ENCODE measurements at places on chromosomes 2 and 18.

DNA sequence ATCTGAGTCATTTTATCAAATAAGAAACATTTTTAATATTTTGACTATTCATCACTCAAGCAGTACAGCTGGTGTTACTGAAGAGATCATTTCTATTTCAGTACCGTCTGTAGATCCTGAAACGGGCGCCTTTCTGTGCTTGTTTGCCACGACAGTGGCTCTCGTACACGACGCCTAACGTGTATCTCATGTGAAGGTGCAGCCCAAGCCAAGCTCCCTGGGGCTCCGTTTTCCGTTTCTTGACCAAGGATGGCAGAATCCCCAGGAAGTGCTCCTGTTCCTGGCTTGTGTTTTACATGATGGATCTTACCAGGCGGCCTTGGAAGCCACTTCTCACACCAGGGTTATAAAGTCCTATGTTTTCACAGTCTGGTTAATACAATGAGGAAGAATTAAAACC is 320.6 kb downstream of the GBX2 start:
- no peak for DNase-seq

GRCh38 chr2:227677928-227678327 is 11.3 kb downstream of the SCYGR5 start:
- DNase-seq: no peak

- no peak for DNase-seq
Measured at GRCh38 chr18:77013811-77014521, 118.6 kb downstream of the MBP start.

- no peak for DNase-seq
Measured at GRCh38 chr18:28736951-28737350, 560.0 kb upstream of the CDH2 start.

DNA sequence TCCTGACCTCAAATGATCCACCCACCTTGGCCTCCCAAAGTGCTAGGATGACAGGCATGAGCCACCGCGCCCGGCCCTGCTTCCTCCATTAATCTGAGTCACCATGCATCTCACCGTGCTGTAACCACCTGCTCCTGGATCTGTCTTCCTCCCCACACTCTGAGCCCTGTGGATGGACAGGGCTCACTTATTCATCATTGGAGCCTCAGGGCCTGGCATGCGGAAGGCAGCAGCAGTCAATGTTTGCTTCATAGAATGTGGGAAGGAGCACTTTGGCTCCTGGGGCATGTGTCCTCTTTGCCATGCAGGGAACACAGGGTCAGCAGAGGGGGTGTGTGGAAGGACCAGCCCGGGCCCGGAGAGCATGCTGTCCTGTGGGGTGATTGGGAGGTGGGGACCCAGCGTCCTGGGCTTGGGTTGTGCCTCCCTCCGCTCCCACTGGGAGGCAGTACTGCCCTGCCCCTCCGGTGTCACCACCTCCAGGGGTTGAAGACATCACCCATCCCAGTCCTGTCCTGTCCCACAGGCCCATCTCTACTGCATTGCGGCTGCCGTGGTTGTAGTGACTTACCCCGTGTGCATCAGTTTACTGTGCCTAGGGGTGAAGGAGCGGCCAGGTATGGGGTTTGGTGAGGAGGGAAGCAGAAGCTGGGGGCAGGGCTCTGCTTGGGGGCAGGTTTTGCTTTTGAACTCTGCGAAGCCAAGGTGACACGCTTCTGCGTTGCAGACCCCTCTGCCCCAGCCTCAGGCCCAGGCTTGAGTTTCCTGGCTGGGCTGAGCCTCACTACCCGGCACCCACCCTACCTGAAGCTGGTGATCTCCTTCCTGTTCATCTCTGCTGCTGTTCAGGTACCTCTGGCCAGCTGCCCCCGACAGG is 11.5 kb downstream of the MFSD2B start:
- DNase-seq: no peak

DNA sequence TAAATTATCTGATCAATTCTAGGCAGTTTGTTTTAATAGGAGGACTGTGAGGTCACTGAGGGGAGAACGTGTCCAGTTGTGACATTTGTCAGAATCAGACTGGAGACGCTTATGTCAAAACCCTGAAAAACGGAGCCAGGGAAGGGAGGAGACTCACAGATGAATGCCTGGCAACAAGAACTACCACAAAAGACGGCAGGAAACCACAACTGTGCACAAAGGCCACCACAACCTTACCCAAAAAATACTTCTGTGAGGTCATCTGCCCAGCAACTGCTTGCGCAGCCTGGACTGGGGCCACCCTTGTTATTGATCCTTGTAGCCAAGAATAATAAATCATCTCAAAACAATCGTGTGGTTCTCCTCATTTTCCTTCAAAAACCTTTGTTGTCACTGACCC is 173.0 kb upstream of the ALKAL2 start:
- no peak for DNase-seq

GRCh38 chr2:20122864-20123263 is 71.4 kb upstream of the LAPTM4A start:
- DNase-seq: no peak

- DNase-seq: no peak
Measured at GRCh38 chr18:21080576-21080975, 31.0 kb downstream of the ROCK1 start.

DNA sequence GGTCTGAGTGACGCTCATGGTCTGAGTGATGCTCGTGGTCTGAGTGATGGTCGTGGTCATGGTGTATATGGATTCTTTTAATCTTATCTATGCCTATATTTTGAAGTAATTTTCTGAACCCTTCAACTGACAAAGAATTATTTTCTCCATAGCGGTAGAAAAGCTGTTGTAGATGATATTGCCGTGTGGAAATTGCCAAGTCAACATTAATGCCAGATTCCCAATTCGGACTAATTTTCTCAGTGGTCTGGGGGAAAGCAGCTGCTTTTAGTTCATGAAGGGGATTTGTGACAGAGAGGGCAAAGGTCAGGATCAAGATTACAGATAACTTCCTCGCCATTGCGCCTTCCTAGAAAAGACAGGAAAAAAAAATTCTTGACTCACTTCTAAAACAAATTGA is 2.5 kb downstream of the SLC39A6 start:
- no peak for DNase-seq

DNA sequence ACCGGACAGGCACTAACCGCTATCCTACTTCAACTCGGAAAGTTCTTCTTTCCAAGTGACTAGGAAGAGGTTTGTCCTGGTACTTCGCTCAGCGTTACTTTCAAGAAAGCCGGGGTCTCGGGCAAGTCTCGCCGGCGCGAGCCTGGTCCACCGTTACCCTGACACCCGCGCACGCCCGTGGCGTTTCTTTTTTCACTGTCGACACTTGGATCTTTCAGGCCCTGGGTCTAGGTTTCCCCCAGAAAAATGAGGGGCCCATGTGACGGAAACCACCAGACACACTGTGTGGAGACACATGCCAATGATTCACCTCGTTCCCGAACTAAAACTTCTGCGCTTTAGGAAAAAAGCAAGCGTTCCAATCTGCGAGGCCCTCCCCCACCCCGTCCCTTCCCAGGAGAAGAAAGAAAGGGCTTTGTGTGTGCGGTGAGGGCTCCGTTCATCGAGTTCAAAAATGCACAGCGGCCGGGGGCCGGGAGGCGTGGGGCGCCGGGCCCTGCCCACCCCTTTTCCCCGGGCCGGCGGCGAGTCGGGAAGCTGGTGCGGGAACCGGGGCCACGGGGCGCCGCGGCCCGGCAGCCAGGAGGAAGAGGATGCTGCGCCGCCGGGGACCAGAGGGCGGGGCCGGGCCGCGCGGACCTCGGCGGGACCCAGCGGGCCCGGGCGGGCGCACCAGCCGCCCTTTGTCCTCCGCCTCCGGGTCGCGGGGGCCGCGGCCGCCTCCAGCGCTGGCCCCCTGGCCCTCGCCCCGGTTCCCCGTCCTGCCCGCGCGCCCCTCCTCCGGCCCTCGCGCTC is 2.6 kb downstream of the ZNF521 start:
- DNase-seq: peak; percentile 28

DNA sequence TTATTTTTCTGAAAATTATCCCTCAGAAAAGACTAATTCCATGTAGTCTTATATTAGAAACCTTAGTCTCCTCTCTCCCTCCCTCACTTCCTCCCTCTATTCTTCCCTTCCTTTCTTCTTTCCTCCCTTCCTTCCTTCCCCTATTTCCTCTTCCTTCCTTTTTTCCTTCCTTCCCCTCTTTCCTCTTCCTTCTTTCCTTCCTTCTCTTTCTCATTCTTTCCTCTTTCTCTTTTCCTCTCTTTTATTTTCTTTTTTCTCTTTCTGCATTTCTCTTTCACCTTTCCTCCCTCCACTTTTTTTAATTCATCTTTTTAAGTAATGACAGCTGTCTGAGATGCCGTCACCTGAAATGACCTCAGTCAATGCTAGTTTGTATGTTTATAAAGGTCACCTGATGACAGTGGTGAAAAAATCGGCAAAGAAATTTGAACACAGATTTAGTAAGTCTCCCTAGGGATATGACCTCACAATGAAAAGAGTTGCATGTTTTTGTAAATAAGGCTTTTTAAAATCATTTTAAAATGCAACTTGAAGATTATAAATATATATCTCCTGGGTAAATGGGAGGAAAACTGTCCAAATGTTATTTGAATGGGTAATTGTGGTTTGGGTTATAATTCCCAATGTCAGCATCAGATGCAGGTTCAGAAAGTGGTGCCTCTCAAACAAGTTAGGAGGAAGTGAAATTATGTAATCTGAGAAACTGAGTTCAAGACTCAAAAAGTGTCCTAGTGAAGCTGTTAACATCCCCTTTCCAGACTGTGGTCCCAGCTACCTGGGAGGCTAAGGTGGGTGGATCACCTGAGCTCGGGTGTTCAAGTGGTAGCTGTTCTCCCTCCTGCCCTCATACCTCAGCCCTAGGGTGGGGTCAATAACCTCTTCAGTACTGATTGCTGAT is 90.3 kb upstream of the ST3GAL5 start:
- DNase-seq: no peak

GRCh38 chr2:144006139-144006538 is 513.8 kb downstream of the ZEB2 start:
- no peak for DNase-seq

DNA sequence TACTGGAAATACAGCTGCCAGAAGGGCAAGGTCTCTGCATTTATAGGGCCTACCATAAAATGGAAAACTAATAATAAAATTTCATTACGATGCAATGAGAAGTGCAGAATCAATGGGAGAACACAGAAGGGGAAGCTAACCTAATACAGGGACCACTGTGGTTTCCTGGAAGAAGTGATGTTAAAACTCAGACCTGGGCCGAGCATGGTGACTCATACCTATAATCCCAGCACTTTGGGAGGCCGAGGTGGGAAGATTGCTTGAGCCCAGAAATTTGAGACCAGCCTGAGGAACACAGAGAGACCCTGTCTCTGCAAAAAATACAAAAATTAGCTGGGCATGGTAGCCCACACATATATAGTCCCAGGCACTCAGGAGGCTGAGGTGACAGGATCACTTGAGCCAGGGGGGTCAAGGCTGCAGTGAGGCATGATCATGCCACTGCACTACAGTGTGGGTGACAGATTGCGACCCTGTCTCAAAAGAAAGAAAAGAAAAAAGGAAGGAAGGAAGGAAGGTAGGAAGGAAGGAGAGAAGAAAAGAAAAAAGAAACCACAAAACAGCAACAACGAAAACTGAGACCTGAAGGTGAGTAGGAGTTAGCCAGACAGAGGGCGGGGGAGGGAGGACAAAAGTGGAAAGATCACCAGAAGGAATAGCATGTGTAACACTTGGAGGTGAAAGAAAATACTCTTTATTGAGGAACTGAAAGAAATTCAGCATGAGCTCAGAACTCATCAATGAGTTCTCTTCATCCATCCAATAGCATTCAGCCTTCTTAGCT is 58.3 kb upstream of the DTNA start:
- DNase-seq: no peak

GRCh38 chr2:15753811-15754702 is 162.4 kb downstream of the DDX1 start:
- no peak for DNase-seq

DNA sequence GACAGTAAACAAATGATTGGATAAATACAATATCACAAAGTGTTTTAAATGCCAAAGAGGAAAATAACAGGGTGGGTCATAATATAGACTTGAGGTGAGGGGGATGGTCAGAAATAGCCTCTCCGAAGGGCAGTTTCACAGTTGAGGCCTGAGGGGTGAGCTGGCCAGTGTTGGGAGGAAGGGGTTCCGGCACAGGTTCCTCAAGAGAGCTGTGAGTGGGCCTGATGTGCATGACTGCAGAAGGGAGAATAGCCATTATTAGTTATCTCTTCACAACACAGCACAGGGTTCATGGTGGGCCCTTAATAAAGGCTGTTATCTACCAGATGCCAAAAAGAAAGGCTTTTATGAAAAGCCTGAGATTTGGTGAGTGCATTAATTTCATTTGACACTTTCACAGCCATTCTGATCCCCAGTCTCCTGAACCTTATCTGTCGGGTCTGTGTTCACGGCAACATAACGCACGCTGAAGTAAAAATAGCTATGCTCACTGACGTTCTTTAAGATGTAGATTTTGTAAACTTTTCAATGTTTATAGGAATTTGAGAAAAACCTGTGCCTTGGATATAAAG is 39.6 kb downstream of the POLR1A start:
- DNase-seq: no peak

- no peak for DNase-seq
Measured at GRCh38 chr2:136179602-136179975, 61.6 kb upstream of the CXCR4 start.

DNA sequence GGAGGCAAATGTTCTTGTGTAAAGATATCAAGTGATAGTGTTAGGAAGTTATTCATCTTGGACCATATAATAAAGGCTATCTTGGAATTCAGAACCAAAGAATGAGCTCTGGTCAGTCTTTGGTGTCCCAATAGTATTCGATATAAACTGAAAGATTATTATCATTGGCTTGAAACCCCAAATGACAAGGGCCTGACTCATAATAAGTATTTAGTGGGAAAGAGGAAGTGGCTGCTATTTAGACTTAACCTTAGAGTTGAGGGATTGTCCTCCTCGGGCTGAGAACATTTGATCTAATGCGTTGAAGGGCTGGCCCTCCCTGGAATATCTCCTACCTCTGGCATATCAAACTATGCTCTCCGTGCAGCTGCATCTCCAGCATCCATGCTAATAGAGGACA is 67.5 kb downstream of the CDH20 start:
- no peak for DNase-seq

DNA sequence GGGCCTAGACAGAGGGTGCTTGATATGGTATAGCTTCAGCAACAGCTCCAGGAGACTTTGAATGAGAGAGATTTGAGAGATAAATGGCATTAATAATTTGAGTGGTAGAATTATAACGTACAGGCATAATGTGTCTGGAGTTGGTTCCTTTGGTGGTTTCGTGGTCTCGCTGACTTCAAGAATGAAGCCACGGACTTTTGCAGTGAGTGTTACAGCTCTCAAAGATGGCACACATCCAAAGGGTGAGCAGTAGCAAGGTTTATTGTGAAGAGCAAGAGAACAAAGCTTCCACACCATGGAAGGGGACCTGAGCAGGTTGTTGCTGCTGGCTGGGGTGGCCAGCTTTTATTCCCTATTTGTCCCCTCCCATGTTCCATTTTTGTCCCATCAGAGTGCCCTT is 23.1 kb downstream of the PDCD1 start:
- DNase-seq: no peak

- DNase-seq: no peak
Measured at GRCh38 chr2:42351864-42352263, 9.2 kb downstream of the COX7A2L start.

DNA sequence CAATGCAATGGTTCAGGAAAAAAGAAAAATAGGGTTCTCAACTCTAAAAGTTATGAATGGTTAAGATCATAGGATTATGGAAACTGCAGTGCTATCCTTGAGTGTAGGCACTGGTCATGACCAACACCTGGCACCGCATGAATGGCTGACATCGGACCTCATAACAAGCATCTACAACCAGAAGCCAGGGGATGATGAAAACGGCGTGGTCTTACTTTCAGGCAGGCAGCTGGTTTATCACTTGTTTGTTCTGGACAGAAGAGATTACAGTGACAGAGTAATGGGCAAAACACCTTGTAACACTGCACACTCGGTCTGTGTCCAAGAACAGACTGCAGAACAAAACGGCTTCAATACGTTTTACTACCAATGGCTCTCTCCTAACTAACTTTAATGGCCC is 132.8 kb downstream of the STK39 start:
- DNase-seq: no peak
